ENCODE measurements at places on chromosomes 2 and 18. TPM values are rescaled to one million over a fixed set of nuclear protein-coding genes. Genes with fewer than 3 reads are reported as not detected.

MROH2A gene
- not detected for total RNA-seq

PLA2R1 gene
- 7.7 TPM for total RNA-seq

MARCO gene
- under 0.01 TPM for total RNA-seq

TUBB8B gene
- not detected for total RNA-seq

CYP27C1 gene
- not detected for total RNA-seq

POTEI gene
- total RNA-seq: not detected

CTAGE1 gene
- total RNA-seq: not detected

UGT1A8 gene
- not detected for total RNA-seq

RPRD1A gene
- 45.9 TPM for total RNA-seq
